ENCODE measurements at places on chromosomes 11 and 22.
A peak's percentile ranks its signal among the peaks of the same experiment; 100 is the strongest.

DNA sequence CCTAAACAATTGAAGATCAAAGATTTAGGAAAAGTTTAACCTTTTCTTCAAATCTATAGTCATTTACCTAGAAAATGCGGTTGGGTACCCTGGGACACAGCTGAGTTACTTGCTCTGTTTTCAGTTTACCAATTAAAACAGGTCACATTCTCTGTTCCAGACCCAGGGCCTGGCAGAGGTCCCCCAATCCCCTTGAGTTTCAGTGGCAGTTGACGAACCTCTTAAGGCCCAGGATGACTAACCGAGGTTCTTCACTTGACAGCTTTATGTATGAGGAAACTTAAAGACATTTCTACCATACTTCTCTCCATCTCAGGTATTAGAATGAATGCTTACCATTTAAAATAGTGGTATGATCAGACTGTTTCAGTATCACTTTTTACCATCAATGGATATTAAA, 16.3 kb downstream of the LDHAL6A start:
- DNase-seq: no peak

DNA sequence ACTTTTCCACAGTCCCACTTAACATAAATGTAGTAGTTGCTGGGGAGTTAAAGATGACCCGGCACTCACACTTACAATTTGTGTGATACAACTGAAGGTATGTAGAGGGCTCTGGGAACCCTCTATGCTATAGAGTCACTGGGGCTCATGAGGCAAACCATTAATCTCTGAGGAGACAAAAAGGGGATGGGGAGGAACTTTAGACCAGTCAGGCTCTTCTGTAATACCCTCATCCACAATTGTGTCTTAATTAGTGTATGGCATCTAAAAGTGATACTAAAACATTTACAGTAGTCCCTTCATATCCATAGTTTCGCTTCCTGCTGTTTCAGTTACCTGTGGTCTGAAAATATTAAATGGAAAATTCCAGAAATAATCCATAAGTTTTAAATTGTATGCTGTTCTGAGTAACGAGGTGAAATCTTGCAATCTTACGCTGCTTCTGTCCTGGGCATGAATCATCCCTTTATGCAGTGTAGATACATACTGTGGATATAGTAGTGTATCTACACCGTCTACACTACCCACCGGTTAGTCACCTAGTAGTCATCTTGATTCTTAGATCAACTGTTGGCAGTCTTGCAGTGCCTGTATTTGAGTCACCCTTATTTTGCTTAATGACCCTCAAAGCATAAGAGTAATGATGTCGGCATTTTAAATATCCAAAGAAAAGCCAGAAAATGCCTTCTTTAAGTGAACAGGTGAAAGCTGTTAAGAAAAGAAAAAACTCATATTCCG, 12.2 kb downstream of the CBL start:
- DNase-seq: no peak

DNA sequence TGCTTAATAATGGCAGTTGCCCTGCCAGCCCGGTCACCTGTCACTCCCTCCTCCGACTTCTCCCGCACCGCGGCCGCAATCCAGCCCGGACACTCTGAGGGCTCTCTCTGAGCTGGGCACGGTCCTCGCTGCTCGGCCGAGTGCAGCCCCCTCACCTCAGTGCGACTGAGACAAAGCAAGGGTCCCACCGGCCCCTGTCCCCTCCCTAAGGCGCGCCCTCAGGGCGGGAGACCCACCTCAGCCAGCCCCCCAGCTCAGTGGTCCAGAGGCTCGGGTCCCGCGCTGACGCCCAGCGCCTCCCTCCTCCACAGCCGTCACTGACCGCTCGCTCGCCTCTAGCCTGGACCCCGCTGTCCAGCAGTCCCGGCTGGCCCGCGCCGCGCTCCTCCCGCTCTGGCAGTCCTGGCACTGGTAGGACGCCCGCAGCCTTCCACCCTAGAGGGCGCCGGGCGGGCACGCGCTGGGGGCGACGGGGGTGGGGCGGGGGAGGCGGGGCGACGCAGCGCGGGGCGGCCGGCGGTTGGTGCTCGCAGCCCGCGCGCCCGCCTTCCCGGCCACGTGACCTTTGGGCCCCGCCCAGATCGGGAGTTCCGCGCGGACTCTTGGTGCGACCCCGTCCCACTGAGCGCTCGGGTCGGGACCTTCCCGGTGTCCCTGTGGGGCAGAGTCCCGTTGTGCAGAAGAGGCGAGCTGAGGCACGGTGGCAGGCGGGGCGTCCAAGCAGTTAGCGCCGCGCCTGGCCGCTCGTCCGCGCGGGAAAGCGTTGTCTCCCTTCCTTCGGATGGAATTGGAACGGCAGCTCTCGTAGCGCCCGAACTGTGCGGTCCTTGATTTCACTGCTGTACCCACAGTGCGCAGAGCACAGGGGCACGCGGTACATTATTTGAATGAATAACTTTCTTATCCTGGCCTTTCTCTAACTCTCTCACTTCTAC, 7.8 kb upstream of the L3MBTL2 start:
- DNase-seq: peak; percentile 70

DNA sequence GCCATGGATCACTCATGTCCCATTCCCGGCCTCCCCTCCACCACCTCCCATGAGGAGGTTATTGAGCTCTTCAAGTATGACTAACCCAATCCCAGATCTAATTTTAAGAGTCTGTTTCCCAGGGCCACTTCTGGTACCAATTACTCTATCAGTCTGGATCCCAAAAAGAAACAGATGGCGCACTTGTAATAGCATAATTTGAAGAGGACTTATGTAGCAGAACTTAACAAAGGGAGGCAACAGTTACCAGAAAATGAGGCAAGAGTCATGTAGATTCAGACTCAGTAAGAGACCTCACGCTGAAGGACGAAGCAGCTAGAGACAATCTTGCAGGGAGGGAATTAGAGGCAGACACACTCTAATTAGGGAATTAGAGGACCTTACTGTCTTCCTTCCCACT, 46.9 kb downstream of the DDX6 start:
- DNase-seq: no peak

- no peak for DNase-seq
Observed at GRCh38 chr11:76119032-76119431, 87.3 kb downstream of the WNT11 start.

GRCh38 chr11:73142128-73142377, at the start of gene FCHSD2:
Gene FCHSD2 (minus strand): TSS chr11:73142318. CDS start chr11:73141877, 441 bp downstream.
- peak; percentile 12 for DNase-seq

- DNase-seq: no peak
Observed at GRCh38 chr11:75849894-75850293, 34.9 kb downstream of the UVRAG start.

DNA sequence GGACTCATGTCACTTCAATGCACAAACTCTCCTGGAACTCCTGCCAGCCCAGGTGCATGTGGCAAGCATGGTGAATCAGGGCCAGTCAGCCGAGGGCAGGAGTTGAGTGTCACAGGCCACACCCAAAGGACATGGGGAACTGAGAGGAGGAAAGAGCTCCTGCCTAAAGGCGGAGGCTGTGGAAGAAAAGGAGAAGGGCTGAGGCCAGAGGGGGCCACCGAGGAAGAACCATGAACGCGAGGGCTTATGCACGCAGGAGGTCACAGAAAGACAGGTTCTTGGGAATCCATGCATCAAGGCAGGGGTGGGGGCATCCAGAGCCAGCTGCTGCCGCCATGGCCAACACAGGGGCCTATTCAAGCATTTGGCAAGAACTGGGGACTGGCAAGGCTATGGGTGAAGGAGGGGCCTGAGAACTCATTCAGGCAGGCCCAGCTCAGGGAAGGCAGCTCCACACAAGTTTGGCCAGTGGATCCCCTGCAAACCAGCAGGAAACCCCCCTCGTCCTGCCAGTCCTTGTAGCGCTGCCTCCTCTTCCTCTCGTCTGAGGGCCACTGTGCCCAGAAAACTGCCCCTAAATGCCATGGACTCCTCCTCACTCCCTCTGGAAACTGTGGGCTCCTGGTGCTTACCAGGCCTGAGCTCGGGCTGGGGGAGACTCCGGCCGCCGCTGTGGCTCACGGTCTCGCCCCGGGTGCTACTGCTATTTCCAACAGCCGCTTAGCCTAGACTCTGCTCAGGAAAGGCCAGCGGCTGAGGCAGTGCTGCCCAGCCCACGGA, 15.4 kb downstream of the PPM1F start:
- no peak for DNase-seq

- no peak for DNase-seq
Observed at GRCh38 chr11:119789766-119790407, 60.9 kb upstream of the NECTIN1 start.

DNA sequence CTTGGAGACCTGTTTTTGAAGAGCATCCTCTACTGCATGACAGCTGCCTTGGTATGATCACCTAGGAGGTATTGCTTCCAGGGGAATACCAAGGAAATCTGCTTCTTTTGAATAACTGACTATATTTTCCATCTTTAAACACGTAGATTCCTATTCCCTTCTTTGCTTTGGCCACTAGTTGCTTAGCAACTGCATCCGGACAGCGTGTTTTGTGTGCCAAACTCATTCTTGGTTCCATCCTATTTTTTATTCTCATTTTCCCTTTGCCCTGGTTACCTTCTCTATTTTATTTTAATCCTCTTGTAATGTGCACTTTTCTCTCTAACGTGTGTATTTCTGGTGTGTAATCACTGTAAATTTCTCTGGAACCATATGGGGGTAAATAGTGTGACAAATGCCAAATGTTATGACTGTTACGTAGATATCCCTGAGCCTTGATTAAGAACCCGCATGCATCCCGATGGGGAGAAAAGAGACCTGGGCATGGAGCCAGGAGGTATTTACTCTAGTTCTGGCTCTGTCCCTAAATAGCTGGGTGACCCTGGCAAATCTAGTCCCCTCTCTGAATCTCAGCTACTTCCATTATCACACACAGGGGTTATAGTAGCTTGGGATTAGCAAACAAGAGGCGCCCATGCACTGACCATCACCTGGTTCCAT, 241.7 kb downstream of the MIAT start:
- DNase-seq: no peak

DNA sequence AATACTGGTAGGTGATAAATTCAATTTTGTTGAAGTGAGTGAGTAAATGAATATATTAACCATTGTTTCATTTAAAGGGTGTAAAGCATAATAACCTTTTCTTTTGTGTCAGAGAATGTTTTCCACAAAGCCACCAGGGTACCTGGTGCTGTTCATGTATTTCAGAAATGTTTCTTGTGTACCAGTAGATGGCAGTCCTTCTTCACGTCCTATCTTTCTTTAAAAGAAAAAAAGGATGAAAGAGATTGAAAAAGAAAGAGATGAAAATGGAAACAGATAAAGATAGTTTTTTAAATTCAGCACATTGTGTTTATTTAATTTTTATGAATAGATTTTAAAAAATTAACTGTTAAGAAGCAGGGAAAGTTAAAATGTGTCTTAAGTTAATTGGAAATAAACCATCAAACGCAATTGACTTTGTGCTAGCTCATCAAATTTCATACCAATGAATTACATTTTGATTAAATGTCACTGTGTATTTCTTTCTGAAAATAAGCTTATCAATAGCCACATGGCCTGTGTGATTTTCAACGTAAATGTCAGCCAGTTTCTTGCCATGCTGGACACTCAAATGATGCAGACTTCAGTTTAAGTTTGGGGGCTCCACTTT, 65.5 kb upstream of the CHORDC1 start:
- DNase-seq: no peak

- DNase-seq: no peak
Observed at GRCh38 chr11:113372309-113372708, 15.3 kb upstream of the ANKK1 start.

- no peak for DNase-seq
Observed at GRCh38 chr11:74133436-74133835, 37.4 kb downstream of the C2CD3 start.

DNA sequence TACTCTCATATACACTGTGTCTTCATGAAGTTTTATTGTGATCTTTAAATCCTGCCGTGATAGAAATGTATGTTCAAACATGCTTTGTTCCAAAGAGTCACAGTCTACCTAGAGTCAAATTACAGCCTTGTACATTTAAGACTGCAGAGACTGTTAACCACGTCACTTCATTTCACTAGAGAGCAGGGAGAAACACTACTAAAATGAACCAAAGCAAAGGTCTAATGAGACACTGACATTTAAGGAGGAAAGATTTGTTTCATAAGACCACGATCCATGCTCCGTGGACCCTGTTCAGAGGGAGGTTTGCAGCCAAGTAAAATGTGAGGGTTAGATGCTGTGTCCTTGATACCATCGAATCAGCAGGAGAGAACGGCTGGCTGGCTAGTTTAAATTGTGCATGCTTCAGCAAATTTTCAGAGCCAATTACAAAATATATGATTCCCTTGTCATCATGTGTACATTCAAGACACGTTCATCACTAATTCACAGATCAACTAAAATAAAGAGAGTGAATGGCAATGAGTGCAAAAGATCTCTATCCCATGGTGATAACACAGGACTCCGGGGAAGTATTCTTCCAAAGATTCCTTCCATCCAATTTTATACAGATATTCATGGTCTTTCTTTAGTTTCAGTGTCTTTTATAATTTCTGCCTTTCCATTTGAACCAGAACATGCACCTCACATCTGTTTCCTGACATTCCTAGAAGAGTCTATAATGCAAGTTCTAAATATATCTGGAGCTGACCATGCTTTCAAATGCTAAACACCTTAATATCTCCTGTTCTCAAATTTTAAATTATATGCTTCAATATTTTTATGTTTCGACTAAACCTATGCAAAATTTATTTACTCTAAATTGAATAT, 960.9 kb upstream of the FAT3 start:
- DNase-seq: no peak

GRCh38 chr11:911031-911889, 650 bp upstream of the CHID1 start:
- DNase-seq: no peak

GRCh38 chr22:43901976-43902643, 10.3 kb upstream of the PNPLA5 start:
- no peak for DNase-seq

DNA sequence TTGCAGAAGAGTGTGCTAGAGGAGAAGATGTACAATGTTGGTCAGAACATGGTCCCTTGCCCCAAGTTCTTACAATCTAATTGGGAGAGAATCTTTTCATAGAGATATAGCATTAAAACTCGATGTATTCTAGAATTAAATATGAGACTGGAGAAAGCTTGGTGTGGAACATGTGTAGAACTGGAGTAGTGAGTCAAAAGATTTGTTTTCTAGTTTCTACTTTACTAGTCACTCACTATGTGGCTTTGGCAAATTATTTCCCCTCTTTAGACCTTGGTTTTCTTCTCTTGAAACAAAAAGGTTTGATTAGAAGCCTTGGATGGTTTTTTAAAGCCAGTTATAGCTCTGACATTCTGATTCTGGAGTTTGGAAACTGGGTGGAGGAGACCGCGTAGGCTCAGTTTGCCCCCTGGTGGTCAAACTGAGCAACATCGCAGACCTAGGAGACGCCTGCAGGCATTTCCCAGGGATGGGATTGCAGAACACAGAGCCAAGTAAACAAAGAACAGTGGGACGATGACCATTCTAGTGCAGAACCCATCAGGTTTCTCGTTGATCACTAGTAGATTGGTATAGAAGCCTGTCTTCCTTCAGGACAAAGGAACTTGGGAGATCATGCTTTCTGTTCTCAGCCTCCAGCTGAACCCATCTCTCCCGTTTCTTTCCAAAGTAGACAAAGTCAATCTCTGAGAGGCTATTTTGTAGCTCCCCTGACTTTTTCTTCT, 8.5 kb upstream of the CHRDL2 start:
- DNase-seq: no peak
